Tibial nerve (tissue), 4 donors: ENCODE measurements at places on chromosomes 1 and 21. TPM values are rescaled to one million over a fixed set of nuclear protein-coding genes. Genes with fewer than 3 reads are reported as not detected.

- no peak for DNase-seq
Observed at GRCh38 chr1:112991402-112992120, 35.6 kb upstream of the SLC16A1 start.

- DNase-seq: no peak
Observed at GRCh38 chr1:201404722-201405483, 5.8 kb upstream of the LAD1 start.

DNA sequence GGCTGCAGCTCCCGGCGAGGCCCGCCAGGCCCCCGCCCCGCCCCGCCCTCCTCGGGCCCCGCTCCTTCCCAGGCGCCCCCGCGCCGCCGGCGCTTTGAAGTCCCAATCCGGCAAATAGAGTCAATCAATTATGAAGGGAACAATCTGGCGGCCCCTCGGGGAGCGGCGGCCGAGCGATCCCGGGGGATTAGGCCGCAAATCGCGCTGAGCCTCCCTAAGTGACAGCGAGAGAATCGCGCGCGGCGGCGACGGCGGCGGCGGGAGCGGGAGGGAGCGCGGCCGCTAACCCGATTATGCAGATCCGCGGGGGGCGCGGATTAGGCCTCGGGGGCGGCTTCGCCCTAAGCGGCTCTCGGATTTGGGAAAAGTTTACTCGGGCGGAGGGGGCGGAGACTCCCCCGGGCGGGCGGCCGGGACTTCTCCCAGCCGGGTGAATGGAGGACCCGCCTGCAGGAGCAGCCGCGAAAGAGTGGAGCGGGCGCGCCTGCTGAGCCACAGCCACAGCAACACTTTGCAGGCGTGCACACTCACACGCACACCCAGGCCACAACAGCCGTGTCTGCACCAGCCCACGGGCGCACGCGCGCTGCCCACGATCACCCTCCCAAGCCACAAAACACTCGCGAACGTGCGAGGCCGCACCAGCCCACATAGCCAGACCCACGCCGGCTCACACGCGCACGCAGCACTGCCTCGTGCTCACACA lies 23.0 kb upstream of the DMBX1 start:
- DNase-seq: no peak

- DNase-seq: no peak
Observed at GRCh38 chr1:47635111-47635510, 197.3 kb downstream of the FOXD2 start.

DNA sequence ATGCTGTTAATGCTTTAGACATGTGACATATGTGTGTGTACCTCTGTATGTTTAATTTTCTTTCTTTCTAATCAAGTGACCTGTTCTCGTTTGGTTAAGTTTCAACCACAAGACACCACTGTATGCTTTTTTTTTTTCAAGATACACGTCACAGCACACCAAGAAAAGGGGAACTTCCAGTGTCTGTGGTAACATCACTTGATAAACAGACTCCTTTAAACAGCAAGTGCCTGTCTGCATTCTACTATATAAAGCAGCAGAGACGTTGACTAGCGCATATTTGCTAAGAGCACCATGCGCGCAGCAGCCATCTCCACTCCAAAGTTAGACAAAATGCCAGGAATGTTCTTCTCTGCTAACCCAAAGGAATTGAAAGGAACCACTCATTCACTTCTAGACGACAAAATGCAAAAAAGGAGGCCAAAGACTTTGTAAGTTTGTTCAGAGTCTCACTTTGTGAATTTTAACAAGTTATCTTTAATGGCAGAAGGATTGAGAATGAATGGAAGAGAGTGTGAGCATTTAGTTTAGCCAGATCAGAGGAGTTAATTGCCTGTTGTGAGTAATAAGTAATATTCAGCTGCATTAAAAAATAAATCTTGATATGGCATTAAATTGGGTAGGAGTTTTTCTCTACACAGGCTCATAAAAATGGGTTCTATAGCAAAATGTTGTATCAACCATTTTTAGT lies at the start of gene RGS1:
Gene RGS1 (plus strand): TSS at position 275 of the 691 bp plus-strand sequence. CDS start 20 bp downstream, at position 295.
- no peak for DNase-seq

TMEM125 gene
- total RNA-seq: not detected
